Stimulated activated CD8-positive, alpha-beta memory T cell treated with anti-CD3 and anti-CD28 coated beads, Interleukin-15, amount 100 ng/mL, for 24 hours (primary cell): ENCODE measurements at places on chromosomes 2 and 18.

GRCh38 chr2:197513915-197514314, 2.0 kb upstream of the MOB4 start:
- DNase-seq, result no peak

- DNase-seq, result no peak
Observed at GRCh38 chr2:246489-247144, 17.2 kb downstream of the SH3YL1 start.

DNA sequence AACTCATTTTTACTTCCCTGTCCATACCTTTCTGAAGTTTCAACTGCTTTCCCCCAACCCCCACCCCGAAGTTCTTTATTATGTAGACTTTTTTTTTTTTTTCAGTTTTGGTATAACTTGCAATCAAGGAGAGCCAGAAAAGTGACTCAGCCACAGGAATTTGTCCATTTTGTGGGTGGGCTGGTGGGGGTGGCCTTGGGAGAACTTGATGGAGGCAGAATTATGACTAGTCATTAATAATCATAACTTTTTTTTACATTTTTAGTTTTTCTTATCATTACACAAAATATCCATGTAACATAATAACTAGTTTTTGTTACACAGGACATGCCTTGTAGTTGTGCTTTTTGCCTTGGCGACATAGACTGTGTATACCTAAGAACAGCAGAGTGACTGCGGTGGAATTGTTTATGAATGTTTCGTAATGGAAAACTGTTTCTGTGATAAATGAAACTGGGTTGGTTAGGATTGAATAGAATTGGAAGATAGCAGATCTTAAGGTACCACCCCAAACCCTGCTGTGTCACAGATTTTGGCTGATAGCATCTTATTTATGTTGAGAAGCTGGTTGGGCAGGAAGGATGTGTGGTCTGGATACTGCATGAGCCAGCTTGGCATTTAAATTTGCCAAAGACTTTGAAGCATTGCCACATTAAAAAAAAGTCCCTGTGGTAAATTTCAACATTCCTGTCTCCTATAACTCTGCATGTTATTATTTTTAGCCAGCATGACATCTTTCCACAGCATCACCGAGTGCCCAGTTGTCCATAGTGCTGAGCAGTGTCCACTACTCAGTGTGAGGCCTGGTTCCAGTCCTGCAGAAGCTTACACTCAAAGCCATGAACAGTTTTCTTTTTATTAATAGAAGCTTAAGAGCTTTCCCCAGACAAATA, 30.7 kb downstream of the LYPD6B start:
- DNase-seq, result no peak

- no peak for DNase-seq
Observed at GRCh38 chr2:215526341-215526740, 90.5 kb upstream of the FN1 start.

DNA sequence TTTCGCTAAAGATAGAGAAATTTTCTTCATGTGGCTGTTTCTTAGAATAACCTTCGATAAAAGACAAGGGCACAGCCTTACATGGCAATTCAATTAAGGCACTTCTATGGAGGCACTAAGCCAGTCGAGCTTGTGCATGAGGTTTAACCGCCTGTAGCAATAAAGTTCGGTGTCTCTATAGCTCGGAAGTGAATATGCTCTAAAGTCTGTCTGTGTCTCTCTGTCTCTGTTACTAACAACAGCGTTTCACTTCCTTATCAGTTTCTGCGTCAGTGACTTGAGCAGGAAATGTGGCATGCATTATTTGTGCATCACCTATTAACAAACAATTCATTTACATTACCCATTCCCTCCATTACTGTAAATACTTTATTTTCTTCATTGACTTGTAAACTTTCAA, 365.1 kb upstream of the NETO1 start:
- no peak for DNase-seq

DNA sequence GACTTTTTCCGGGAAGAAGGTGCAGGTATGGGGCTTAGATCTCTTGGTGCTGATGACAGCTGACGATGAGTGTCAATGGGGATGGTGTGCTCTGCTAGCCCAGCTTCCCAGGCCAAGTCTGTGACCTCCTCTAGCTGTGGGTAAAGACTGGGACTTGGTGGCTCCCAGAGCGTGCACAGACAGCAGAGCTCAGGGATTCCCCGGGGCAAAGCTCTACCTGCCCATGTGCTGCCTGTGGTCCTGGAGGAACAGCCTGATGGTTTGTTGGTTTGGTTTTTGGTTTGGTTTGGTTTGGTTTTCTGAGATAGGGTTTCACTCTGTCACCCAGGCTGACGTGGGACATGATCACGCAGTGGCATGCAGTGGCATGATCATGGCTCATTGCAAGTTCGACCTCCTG, 19.2 kb downstream of the ATP6V1B1 start:
- DNase-seq, result no peak

GRCh38 chr2:68726608-68727367, 7.8 kb upstream of the ARHGAP25 start:
- peak; percentile 33 for DNase-seq

- DNase-seq, result no peak
Observed at GRCh38 chr18:67670024-67670543, 153.6 kb upstream of the DSEL start.

DNA sequence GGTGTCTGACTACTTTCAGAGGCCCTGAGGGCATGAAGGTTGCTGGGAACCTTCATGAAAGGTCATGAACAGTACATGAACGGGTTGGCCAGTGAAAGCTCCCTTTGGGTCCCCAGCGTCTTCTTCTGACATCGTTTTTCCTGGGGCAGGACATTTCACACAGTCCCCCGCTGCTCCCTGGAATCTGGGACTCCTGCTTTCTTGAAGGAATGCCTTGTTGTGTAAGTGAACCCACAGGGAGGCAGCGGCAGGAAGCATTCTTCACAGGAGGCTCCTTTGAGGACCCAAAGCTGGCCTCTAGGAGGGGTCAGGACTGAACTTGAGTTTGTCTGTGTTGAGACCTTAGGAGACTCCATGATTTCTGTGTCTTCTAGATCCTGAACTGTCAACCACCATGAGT, 144.3 kb downstream of the KCNE4 start:
- DNase-seq, result no peak

DNA sequence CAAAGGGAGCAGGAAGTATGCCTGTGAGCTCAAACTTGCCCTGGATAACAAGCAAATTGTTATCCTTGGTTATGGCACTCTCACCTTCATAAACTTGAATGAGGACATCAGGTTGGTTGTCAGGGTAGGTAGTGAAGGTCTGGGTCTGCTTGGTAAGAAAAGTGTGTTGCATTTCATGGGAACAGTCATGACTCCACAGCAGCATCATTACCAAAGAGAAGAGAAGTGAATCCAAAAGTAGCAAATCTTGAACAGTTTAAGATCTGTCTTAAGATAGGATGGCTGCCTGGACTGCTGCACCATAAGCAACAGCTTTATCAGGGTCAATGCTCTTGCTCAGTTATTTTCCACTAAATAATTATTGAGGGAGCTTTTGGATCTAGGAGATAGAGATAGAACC, 350.7 kb upstream of the MAP2 start:
- no peak for DNase-seq

GRCh38 chr2:12347066-12347493, 369.7 kb upstream of the TRIB2 start:
- no peak for DNase-seq

- no peak for DNase-seq
Observed at GRCh38 chr2:225764346-225764745, 364.8 kb downstream of the NYAP2 start.

GRCh38 chr2:216535454-216535995, 36.9 kb downstream of the RPL37A start:
- no peak for DNase-seq

DNA sequence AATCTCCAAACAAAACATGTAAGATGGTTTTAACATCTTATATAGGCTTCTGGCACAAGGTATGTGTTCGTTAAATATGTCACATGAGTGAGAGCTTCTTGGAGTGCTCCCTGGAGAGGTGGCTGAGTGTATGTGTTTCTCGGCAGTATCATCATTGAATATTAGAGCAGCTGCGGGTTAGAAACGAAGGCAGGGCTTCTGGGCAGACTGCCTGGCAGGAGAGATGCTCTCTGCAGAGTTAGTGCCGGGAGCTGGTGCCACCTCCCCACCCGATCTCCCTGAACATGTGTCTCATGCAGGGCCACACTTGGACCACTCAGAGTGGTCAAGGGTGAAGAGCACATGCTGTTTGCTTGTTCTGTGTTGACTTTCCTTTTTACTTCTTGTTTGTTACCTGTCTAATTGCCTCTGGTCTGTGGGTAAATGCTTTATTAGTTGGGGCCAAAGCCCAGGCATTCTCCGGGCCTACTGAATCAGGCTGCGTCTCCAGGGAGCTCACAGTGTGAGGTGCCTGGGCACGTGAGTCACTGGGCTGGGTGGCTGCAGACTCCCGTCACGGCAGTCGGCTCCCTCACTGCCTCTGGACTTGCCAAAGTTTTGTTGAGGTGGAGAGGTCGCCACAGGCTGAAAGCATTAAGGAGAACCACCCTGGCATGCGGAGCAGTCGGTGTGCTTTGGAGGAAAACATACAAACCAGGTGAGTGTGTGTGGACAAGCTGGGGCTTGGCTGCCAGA, 246.6 kb downstream of the FHOD3 start:
- no peak for DNase-seq

DNA sequence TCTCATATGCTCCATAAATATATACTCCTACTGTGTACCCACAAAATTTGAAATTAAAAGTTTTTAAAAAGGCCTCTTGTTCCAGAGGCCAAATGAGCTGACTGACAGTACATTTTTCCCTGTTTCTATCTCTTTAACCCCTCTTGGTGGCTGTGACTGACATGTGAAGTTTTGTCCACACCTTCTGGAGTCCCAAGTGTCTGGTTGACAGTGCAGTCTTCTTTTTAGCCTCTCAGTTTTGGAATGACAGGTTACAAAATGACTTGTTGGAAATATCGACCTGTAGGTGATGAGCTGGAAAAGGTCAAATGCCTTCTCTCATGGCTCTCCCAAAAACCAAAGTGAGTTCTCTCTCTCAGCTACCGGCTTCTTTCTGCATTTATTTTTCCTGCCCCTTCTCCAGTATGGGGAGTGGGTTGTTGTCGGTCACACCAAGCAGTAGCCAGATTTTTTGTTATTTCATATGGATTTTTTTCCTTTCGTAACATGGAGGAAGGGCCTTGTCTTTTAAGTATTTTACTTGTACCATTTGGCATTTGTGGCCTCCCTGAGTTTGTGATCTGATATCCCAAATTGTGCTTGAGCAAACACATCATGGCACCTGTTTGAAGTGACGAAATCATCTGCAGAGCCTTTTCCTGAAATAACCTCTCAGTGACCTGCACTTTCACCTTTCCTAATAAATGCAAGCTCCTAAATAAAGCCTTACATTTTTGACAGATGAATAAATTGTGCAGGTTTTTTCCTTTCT, 143.9 kb downstream of the ESCO1 start:
- DNase-seq, result no peak

- DNase-seq, result no peak
Observed at GRCh38 chr2:98730707-98731040, 258 bp downstream of the MGAT4A start.

- no peak for DNase-seq
Observed at GRCh38 chr18:67425672-67426071, 90.8 kb downstream of the DSEL start.

GRCh38 chr18:60235164-60235563, 137.4 kb downstream of the MC4R start:
- no peak for DNase-seq

DNA sequence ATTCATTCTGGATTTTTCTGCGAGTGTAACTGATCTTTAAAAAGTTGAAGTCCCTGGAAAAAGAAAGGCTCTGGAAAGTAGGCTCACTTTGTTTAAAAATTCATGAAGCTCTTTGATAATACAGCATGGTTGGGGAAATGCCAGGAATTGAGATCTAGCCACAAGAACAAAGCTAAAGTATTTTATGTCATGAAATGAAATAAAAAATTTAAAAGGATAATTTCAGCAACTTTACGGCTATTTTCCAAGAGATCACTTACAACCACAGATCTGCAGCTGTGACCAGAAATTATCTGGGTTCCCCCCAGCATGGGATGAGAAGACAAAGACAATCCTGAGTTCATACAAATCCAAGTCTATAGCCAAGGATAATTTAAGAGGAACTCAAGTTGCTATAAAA, 25.3 kb upstream of the RFX8 start:
- DNase-seq, result no peak

DNA sequence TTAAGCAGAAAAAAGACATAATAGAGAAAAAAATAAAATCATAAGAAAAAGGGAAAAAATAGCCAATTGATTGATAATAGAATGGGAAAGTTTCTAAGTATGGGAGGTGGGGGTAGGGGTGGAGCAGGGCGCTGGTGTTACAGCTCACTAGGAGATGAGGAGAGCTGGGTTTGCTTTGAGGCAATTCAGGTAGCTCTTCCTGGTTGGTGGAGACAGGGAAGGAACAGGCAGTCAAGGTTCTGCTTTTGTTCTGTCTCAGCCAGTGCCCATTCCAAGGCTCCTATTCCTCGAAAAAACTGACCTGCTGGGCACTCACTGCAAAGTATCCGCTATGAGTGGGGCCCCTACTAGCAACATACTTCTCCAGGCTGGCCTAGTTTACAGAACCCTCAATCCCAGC, 1.7 kb upstream of the CNNM4 start:
- no peak for DNase-seq
